Stimulated activated CD4-positive, alpha-beta T cell treated with anti-CD3 and anti-CD28 coated beads, Interleukin-12 subunit alpha, Interleukin-12 subunit beta, amount 100 ng/mL, for 24 hours (primary cell): ENCODE measurements at places on chromosomes 1 and 21.
A peak's percentile ranks its signal among the peaks of the same experiment; 100 is the strongest.

- no peak for DNase-seq
These were observed 40.8 kb upstream of the PRRX1 start for GRCh38 chr1:170623171-170623570.

GRCh38 chr1:224559981-224560728, 56.0 kb upstream of the CNIH3 start:
- no peak for DNase-seq

DNA sequence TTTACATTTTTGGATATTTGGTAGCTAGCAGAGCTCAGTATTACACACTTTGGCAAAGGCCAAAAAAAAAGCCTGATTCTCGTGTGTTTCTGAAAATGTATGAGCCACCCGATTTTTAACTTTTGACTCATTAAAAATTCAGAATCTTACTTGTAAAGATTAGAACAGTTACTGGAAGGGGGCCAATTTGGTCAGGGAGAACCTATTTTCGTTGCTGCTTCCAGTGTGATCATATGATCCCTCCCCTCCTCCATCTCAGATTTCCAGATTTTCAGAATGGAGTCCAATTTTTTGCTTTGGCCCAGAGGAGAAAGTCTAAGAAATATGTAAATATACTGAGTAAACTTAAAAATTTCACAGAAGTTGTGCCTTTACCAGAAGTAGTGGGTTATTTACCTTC, 3.2 kb upstream of the OR2AK2 start:
- DNase-seq = no peak

DNA sequence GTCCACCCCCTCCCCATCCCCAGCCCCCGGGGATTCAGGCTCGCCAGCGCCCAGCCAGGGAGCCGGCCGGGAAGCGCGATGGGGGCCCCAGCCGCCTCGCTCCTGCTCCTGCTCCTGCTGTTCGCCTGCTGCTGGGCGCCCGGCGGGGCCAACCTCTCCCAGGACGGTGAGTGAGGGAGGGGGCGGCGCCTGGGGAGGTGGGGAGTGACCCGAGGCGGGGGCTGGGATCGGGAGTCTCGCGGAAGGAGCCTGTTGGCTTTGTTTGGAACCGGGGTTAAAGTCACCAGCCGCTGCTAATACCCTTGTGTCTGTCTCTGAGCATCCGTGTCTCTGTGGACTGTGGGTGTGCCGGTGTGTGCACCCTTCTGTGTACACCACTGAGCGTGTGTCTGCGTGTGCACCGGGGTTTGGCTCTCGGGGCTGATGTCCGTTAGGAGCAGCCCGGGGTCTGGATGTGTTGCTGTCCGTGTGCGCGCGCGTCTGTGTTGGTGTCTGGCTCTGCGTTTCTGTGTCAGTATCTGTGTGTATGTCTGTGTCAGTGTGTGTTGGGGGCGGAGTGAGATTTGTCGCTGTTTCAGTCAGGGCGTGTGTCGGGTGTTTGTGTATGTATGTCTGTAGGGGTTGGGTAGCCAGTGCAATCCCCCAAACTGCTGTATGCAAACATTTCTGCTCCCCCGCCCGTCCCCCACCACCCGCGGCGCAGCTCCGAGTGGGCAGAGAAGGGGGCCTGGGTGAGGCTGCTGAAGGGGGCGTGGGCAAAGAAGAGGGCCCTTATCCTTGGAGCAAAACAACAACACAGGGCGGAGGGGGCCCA, 480 bp downstream of the CADM3 start:
- no peak for DNase-seq

DNA sequence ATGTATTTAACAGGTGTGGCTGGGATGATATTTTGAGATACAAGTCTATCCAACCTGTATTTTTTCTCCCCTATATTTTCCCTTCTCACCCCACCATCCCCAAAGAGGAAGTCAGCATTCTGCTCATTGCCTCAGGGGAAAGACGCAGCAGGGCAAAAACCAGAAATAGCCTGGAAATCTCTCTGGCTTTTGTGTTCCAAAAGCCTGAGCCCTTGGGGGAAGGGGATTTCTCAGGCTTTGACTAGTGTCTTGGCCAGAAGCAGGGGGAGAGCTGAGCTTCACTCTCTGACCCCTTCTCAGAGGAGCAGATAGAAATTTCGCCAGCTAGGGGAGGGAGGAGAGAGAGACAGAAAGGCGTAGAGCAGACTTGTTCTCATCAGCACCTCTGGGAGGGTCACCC, 244.7 kb downstream of the RRAGC start:
- DNase-seq = no peak

- no peak for DNase-seq
These were observed 1.2 kb downstream of the EPHB2 start for GRCh38 chr1:22711591-22712501.

DNA sequence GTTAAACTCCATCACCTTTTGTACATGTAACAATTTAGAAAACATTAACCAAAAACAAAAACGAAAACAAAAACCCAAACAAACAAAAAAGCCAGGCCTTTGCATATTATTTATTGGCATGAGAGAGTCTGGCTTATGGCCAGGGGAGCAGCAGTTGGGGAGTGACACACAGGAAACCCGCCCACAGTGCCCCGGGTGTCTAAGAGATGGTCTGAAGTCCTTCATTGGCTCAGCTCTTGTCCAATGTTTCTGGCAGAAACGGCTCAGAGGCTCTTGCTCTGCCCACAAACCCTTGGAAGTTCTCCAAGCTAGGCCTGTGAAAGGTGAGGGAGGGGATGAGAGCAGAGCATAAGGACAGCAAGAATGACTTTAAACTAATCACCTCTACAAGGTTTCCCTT, 131.5 kb downstream of the CNIH3 start:
- DNase-seq = no peak

- DNase-seq = no peak
These were observed 16.6 kb downstream of the C21orf91 start for GRCh38 chr21:17802572-17802971.

GRCh38 chr1:186491336-186491735, 30.4 kb upstream of the PDC start:
- DNase-seq = no peak

DNA sequence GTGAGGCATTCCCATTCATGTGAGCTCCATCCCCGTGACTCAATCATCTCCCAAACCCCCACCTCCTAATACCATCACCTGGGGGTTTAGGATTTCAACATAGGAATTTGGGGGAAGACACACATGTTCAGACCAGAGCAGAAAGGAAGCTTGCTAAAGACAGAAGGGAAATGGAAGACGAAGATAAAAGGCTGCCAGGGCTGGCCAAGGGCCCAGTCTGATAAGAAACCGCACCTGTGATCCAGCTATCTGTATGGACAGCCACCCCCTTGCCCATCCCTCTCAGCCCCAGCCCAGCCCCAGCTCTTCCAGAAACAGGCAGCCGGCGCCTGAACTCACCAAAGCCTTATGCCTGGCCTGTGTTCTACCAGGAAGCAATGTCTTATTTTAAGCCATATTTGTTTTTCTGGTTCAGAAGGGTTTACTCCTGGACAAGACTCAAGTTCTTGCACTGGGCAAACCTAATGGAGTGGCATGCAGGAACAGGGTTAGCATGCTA, 198.4 kb upstream of the VAMP3 start:
- DNase-seq = no peak

DNA sequence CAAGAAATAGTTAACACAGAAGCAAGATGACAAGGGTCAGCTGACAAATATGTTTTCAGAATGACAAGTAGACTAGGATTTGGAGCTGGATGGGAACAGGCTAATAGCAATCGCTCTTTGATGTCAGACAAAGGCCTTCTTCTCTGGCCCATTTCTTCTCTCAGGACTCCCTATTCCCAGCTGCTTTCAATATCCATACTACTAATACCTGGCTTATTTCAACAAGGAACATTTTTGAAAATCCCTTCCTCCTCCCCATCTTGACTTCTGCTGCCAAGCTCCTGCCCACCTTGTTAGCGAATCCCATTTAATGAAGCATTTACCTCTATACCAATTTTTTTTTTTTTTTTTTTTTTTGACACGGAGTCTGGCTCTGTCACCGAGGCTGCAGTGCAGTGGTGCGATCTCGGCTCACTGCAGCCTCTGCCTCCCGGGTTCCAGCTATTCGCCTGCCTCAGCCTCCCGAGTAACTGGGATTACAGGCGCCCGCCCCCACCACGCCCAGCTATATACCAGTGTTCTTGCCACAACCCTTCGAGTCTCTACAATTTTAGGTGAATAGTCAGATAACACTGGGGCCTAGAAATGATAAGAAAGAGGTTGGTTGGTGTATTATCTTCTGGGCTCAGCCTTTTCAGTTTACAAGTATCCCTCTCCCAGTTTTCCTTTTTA, 68.4 kb downstream of the MACF1 start:
- DNase-seq = no peak

GRCh38 chr21:37257967-37258877, 8.9 kb downstream of the VPS26C start:
- peak; percentile 65 for DNase-seq

- no peak for DNase-seq
These were observed at the start of gene ZBTB8A for GRCh38 chr1:32538887-32539583. Gene ZBTB8A (plus strand): TSS chr1:32539427. CDS start chr1:32592932, 53,505 bp downstream.

DNA sequence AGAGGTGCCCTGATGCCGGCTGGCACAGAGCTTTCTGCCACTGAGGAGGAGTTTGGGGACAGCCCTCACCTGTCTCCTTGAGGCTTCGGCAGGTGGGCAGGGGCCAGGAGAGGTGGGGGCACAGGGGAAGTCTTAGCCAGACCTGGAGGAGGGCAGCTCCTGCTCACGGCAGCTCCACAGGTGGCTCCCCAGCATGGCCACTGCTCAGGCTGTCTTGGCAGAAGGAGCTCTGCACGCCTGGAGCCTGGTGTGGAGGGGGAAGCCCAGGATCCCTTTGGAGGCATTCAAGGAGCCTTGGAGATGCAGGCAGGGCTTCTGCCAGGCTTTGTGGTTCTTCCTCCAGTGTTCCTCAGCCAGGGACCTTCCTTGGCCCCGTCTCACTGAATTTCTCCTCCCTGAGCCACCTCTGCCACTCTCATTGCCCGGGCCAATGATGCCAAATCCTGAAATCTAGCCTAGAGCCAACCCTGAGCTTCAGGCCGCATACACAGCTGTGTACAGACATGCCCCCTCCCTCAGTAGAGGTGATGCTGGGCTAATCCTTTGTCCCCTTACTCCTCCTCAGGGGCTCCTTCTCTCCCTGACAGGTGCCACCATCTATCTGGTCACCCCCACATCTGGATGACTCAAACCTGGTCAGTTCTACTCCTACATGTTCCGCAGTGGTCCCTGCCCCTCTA, 251.8 kb upstream of the VAMP3 start:
- no peak for DNase-seq

DNA sequence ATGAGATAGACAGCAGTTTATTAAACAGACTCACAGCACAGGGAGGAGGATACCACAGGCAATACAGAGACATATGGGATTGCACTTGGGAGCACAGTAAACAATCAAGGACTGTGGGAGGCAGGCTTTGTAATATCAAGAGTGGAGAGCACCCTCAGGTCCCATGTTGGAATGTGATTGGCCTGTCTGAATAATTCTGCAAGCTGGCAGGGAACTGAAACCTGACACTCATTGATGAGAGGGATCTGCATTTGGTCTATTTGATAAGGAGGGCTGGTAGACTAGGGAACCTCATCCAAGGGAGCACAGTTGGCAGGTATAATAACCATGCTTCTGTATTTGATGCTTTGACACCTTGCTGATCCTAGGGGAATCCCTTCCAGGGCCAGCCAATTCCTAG, 69.9 kb upstream of the PRMT6 start:
- no peak for DNase-seq

GRCh38 chr1:78703806-78704205, 54.2 kb downstream of the IFI44 start:
- no peak for DNase-seq

- DNase-seq = no peak
These were observed 385.6 kb upstream of the ST6GALNAC5 start for GRCh38 chr1:76481672-76482071.

DNA sequence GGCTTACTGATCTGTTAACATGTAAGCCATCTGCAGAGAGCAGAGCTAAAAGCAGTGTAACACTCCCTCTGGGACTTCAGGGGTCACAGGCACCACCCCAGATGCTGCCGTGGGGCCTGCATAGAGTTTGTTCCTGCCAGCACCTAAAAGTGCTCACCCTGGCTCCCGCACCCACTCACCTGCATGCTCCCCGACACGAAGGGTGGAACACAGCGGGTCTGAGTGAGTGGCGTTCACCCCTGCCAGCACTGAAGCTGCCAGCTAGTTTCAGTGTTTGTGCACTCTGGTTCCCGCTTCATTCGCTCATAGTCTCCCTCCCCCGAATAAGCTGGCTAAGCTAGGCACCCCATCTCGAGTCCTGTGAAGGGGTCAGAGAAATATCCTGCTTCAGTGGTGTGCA, 1681.0 kb downstream of the NCAM2 start:
- no peak for DNase-seq

GRCh38 chr1:77825131-77825709, 45.8 kb downstream of the MIGA1 start:
- DNase-seq = no peak

- DNase-seq = no peak
These were observed 16.5 kb downstream of the MYBPH start for GRCh38 chr1:203158960-203159665.

- no peak for DNase-seq
These were observed 37.0 kb downstream of the LRIG2 start for GRCh38 chr1:113109908-113110554.

GRCh38 chr1:223649222-223649621, 16.3 kb downstream of the CAPN8 start:
- no peak for DNase-seq

DNA sequence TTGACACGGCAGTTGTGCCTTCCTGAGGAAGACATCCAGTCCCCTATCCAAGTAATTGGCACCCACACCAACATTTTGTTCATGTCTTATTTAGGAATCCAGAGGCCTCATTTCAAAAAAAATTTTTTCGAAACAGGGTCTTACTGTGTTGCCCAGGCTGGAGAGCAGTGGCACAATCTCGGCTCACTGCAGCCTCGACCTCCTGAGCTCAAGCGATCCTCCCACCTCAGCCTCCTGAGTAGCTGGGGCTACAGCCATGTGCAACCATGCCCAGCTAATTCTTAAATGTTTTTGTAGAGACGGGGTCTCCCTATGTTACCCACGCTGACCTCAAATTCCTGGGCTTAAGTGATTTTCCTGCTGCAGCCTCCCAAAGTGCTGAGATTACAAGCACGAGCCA, 9.2 kb upstream of the TRNP1 start:
- DNase-seq = no peak

DNA sequence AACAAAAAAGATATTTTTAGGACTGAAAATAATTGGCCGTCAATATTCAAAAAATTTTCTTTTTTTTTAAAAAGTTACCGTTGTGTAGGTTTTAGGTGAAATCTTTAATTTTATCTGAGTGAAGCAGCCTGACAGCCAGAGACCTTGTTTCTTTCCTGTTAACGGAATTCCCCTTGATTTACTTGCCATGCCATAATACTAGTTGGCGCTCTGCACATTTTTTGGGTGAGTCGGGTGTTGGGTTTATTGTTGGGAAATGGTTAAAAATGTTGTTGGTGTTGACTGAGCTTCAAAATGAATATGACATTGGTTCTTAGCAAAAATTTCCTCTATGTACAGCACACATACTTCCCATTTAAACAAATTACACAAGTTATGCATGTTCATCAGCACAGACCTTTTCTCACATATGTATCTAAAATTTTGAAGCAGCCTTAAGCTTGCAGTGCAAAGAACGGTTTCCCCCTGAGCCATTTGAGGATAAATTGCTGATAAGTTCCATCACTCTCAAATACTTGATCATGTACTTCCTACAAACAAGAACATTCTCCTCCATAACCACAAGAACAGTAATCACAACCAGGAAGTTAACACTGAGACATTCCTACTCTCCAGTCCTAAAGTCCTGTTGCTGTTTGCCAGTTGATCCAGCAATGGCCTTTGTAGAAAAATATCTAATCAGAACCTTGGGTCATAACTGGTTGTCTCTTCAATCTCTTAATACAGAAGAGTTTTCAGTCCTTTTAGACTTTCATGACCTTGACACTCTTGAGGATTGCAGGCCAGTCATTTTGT, 34.2 kb downstream of the CAMTA1 start:
- DNase-seq = no peak
